Anterior cingulate cortex (tissue), 58 donors: ENCODE measurements at places on chromosomes 2 and 18.

DNA sequence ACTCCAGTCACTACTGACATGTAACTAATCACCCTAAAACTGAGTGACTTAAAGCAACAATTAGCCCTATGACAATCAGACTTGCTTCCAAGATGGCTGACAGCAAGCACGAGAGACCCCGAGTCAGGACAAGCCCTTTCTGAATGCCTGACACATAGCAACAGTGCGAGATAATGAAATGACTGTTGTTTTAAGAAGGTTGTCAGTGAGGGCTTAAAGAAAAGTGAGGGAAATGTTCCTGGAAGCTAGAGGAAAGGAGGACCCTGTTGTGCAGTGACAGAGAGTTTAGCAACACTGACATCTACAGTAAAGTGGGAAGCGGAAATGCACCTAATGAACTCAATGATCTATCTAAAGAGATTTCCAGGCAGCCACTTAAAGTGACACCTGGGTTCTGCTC, 163.1 kb downstream of the STK39 start:
- no peak for DNase-seq

DNA sequence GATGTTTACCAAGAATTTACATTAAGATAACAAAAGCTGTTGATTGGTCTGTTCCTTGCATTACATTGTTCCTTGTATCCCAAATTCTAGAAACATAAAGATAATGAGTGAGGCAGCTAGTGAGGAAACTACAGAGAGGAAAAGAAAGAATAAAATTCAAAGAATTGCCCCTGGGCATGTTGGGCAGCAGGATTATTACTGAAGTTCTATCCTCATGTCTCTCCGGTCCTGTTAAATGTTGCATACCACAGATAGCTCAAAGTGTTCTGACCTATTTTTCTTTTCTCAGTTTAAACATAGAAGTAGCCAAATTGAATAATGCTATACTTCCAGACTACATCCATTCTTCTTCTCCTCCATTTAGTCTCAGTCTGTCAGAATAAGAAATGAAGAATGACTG, 58.2 kb upstream of the DYNC1I2 start:
- no peak for DNase-seq

- no peak for DNase-seq
These were observed 101.1 kb upstream of the PID1 start for GRCh38 chr2:229372207-229372606.

DNA sequence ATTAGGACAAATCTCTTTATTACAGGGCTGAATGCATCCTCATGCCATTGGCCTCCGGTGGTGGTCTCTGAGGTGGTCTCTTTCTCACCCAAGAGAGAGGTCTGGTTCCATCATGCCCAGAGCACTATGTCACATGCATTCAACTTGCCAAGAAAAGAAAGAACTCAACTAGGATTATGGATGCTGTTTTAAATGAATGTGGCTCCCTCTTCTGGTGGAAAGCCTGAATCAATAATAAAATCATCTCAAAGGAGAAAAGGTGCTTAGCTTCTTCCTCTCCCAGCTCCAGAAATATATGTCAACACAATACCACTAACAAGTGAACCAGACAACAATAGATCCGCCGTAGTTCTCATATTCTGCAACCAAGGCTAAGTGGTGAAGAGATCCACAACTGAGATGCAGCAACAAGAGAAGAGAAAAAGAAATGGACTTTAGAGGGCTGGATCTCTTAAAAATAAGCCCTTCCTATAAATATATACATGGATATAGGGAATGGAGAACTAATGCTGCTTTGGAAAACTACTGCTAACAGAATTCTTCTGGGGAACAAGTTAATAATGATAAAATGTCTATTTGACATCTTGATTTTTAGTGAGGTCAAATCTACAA, 396.8 kb downstream of the NCKAP5 start:
- DNase-seq, result no peak

DNA sequence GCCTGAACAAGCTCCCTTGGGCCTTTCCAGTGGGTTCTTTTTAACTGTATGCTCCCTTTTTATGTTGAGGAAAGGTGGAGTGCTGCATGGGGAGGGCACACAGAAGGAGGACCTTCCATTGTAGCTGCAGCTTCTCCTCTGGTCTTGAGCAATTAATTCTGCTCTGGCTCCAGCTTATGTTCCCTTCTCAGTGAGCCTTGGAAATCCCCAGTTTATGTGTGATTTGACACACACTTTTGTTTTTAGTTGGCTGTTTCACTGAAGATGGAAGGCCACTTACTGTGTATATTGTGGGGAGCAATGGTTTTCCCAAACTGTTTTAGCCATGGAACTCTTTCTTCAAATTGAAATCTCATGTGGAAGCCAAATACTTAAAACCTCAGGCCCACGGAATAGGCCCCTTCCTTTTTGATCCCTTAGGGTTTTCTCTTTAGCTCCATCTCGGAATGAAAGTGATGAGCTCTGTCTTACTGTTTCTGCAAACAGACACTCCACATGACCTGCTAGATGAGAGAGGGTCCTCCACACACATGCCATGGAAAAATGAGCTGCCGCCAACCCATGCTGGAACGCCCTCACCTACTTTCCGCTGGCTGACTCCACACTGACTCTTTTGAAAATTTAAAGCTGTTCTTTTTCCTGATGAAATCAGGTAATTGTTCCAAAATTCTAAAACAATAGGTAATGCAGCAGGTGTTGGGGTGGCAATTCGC, 280.9 kb upstream of the SIX2 start:
- DNase-seq, result no peak

GRCh38 chr2:62200868-62201267, 5.0 kb downstream of the B3GNT2 start:
- DNase-seq, result no peak

DNA sequence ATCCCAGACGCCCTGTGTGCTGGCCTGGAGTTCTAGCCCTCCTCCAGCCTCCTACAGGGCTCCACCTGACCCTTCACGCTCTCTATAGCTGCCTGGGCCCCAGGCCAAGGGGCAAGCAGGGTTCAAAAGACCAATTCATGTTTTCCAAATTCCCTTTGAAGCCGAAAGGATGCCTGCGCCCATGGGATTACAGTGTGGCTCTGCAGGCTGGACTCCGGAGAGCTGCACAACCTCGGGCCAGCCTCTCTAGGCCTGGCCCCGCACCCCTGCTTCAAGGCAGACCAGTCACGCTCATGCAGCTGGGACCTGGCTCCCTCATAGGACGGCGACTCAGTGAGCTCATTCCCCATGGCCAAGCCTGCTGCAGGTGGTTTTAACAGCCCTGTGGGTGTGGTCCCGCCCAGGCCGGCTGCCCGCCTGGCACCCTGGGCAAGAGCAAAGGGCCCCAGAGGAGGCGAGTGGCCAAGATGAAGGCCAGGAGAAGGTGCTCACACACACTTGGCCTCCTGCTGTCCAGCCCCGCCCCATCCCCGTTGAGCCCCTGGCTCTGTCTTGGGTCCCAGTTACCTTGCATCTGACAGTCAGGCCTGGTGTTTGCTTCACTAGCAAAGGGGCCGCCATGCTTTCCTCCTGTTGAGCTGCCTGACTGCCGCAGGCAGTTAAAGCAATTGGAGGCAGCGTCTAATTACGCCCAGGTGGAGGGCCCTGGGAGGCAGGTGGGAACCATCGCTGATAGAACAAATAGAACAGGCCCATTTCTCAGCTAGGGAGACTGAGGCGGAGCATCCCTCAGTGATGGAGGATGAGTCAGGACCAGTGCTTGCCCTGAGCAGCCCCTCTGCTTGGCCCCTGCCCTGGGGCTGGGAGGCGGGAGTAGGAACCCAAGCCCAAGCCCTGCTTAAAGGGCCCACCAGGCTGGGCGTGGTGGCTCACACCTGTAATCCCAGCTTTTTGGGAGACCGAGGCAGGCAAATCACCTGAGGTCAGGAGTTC, 56.9 kb downstream of the SMAD7 start:
- DNase-seq, result no peak

GRCh38 chr2:3476321-3476984, 42.9 kb downstream of the ADI1 start:
- DNase-seq, result no peak

DNA sequence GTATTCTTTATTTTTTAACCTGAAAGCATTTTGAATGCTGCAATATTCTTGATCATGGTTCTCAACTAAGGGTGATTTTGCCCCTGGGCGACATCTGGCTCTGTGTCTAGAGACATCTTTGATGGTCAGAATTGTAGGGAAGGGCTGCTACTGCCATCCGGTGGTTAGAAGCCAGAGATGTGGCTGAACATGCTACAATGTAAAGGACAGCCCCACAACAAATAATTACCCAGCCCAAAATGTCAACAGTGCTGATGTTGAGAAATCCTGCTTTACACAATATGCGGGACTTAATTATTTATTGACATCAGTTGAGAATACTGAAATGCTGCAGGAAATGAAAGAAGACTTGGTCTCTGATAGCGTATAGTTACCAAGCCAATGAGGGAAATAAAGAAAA, 37.5 kb upstream of the SERPINB2 start:
- DNase-seq, result no peak

GRCh38 chr2:129891341-129892320, 87.8 kb upstream of the RAB6C start:
- DNase-seq, result no peak

- no peak for DNase-seq
These were observed 95.6 kb upstream of the THOC1 start for GRCh38 chr18:363301-364085.

- peak; percentile 43 for DNase-seq
These were observed 15.3 kb downstream of the CHRNA1 start for GRCh38 chr2:174748948-174749347.

- DNase-seq, result no peak
These were observed 507.8 kb downstream of the EPHA4 start for GRCh38 chr2:221064058-221064854.

- DNase-seq, result no peak
These were observed 46.2 kb downstream of the ARHGAP28 start for GRCh38 chr18:6775702-6776101.

DNA sequence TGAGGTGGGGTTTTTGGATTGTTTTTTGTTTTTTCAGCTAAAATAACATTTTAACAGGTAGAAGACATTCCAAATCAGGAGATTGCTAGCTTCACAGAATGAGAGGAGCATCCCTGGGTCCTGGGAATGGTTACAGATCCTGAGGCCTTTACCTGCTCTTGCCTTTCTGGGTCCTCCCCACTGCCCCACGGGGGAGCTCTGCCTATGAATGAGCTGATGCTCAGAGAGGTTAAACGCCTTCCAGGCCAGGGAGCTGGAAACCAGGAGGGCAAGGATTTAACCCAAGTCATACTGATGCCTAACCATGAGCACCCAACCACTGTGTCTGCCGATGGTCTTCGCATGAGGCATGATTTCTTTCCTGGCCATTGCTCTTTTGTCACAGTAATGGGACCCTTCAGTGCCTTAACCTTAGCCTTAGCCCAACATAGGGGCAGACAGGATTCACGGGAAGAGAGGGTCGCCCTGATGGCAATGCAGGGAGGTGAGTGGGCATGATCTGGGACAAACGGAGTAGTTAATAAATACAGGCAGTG, 16.1 kb downstream of the MOCOS start:
- no peak for DNase-seq

- DNase-seq, result no peak
These were observed 26.6 kb upstream of the ANKRD62 start for GRCh38 chr18:12066910-12067511.

GRCh38 chr2:24123195-24123921, at the start of the genes FAM228B and PFN4:
Gene FAM228B (plus strand): TSS chr2:24123469. CDS start chr2:24124362, 893 bp downstream.
Gene PFN4 (minus strand): TSS chr2:24123334. CDS start chr2:24122535, 799 bp downstream.
- DNase-seq, result peak; percentile 39

GRCh38 chr2:10658914-10659257, 30.9 kb downstream of the NOL10 start:
- no peak for DNase-seq

- DNase-seq, result peak; percentile 7
These were observed 59.4 kb upstream of the MSTN start for GRCh38 chr2:190121971-190122370.

DNA sequence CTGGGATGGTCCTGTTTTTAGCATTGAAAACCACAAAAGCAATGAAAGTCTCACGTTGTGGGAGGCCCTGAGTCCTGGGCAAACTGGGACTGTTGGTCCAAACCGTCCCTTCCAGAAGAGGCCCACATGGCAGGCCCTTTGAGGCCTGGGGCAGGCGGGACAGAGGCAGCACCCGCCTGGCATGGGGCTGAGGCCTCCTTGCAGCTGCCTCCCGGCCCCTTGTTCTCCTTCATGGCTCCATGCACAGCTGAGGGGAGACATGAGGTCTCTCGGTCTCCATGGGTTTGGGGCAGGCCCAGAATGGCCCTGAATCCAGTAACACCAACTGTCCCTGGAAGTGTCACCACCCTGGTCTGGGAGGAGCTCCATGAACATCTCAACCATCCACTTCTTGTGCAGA, 61.9 kb downstream of the RRM2 start:
- DNase-seq, result no peak

DNA sequence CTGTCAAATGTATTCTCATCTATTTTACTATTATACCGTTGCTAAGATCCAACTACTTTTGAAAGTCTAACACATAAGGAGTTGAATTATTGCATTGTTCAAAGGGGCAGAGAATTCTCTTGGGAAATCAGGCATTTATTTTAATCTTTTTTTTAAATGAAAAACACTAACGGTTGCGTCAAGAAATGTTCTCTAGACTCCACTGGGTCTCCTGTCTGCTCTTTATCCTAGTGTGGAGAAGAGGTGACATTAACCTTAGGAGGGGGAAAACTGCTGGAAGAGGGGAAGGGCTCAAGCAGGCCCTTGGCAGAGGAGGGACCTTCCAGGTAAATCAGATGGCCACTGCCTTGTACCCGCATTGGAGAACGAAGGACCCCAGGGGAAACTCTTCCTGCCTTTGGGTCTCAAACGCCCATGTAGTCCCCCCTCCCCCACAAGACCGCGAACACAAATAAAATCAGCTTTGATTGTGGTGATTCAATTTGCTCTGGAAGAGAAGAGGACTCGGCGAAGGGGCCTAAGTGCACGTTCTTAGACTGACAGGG, 1.1 kb upstream of the APCDD1 start:
- DNase-seq, result no peak

DNA sequence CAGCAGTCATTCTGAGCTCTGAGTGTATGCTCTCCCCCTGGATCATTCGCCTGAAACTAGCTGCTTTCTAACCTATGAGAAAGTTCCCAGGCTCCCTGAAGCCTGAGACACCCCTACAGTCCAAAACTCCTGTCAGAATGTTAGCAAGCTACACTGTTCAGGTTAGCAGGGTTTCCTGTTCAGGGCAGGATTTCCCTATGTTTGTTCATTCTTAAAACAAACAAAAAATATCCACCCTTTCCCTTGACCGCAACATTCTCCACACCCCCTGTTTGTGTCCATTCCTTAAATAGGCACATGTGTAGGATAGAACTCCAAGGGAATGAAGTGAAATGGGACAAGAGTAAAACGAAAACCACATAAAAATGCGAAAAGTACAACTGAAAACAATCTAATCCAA, 83.1 kb downstream of the KLF7 start:
- DNase-seq, result no peak

GRCh38 chr2:4931721-4932365, 760.3 kb upstream of the SOX11 start:
- no peak for DNase-seq

DNA sequence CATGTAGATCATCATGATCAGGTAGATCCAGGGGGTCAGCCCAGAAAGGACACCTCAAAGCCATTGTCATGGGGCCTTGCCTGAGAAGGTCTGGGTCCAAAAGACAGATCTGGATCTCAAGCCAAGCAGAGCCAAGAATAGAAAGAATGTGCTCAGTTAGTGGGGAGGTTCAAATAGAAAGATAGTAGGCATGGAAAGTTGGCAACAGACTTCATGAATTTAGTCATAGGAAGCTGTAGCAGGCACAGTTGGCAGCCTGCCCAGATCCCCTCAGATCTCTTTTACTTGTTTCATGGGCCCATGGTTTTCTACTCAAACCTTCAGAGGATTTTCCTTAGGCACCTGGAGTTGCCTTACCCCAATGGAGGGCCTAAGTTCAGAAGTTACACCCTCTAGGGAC, 767.0 kb downstream of the SLC4A3 start:
- DNase-seq, result no peak

- no peak for DNase-seq
These were observed 113.1 kb upstream of the GPC1 start for GRCh38 chr2:240322231-240322955.
